Activated CD4-positive, alpha-beta T cell treated with anti-CD3 and anti-CD28 coated beads, Interleukin-2, amount 10 ng/mL, durations not matched to agents 7 days and 5 days (primary cell): ENCODE measurements at places on chromosomes 5 and 9.

- no peak overlapping the region for H3K27ac ChIP-seq
- no peak for DNase-seq
- H3K4me3 ChIP-seq, result no peak overlapping the region
- peaks cover 64% of the 10 kb centered on the region for H3K4me1 ChIP-seq
- peaks cover 52% of the 10 kb centered on the region for H3K36me3 ChIP-seq
These were observed 5.0 kb downstream of the TNIP1 start for GRCh38 chr5:151075698-151076331.

DNA sequence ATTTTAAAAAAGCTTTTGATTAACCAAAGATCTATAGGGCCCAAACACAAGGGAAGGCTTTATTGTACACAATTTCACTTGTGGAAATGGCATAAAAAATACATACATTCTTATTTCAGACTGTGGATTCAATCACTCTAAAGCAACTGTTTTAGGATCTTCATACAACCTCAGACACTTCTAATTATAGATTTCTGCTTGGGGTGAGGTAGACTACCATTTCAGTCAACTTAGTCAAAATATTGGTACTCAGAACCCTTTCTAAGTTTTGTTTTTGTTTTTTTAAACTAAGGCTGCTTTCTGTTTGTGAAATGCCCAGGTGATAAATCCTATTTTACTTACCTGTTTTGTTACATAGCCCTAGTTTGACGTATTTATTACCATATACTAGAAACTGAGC lies 284.5 kb upstream of the RASA1 start:
- peaks cover 15% of the 10 kb centered on the region for H3K27me3 ChIP-seq
- H3K27ac ChIP-seq, result no peak overlapping the region
- DNase-seq, result no peak
- H3K4me3 ChIP-seq, result no peak overlapping the region
- H3K36me3 ChIP-seq, result no peaks in the 10 kb centered on the region
- H3K4me1 ChIP-seq, result peaks cover 2% of the 10 kb centered on the region

DNA sequence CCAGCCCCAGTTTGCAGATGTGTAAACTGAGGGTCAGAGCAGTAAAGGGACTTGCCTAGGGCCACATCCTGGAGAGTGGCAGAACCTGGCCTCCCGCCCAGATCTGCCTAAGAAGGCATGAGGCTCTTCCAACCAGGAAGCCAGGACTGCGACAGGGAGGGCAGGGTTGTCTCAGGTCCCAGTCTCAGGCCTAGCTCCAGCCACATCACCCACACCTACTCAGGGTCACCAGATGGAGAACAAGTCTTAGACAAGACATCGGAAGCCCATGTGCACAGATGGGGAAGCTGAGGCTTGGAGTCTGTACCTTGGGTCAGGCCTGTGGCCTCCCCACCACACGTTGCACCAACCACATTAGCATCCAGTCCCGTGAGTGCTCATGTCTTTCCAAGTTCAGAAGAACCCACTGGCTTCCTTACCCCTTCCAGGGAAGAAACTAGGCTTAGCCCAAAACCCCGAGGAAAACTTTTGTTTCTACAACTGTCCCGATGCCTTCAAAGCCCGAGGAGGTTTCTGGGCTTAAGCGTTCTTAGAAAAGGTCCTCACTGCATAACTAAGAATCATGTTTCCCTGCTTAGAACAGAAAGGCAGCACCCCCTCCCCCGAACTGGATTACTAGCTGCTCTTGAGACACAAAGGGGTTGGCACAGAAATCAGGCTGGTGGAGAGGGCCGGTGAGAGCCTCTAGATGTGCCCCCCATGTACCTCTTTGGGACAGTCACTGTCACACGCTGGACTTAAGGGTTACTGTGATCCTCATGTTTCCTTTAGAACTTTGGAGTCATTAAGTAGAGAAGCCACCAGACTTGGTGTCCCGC lies 2.2 kb downstream of the FAM78A start:
- peaks cover 68% of the 10 kb centered on the region for H3K36me3 ChIP-seq
- H3K4me3 ChIP-seq, result peak overlapping the region; percentile 96
- peaks cover 41% of the 10 kb centered on the region for H3K4me1 ChIP-seq
- H3K27me3 ChIP-seq, result no peaks in the 10 kb centered on the region
- DNase-seq, result peak; percentile 41
- H3K27ac ChIP-seq, result peak overlapping the region; percentile 95

GRCh38 chr5:82817897-82818676 lies 259.1 kb downstream of the TMEM167A start:
- no peaks in the 10 kb centered on the region for H3K27me3 ChIP-seq
- peaks cover 7% of the 10 kb centered on the region for H3K4me1 ChIP-seq
- no peak overlapping the region for H3K27ac ChIP-seq
- no peak overlapping the region for H3K4me3 ChIP-seq

GRCh38 chr5:68848091-68848490 lies 245.7 kb upstream of the SLC30A5 start:
- no peak overlapping the region for H3K27ac ChIP-seq
